ENCODE measurements at places on chromosomes 6 and 20.

- DNase-seq, result no peak
Measured at GRCh38 chr6:118968416-118968815, 33.5 kb upstream of the MCM9 start.

- DNase-seq, result no peak
Measured at GRCh38 chr20:22999756-23000155, 35.4 kb upstream of the SSTR4 start.

GRCh38 chr6:136312975-136313374 is 23.3 kb upstream of the BCLAF1 start:
- DNase-seq, result no peak

GRCh38 chr6:49766762-49767161 is 20.3 kb downstream of the PGK2 start:
- DNase-seq, result no peak

DNA sequence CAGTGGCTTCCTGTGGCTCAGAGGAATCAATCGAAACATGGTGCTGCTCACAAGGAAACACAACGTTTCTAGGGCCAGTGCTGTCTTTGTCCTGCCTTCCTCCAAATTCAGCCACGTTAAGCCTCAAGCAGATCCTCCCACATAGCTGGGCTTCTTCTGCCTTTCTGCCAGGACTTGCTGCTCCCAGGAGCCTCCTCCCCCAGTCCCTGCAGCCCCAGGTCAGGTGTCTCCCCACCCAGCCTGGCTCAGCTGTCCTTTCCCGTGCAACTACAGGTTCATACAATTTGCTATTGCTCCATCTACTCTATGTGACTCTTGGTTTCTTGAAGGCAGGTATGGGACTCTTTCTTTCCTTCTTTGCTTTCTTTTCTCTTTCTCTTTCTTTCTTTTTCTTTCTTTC is 215.3 kb upstream of the RNF24 start:
- no peak for DNase-seq

DNA sequence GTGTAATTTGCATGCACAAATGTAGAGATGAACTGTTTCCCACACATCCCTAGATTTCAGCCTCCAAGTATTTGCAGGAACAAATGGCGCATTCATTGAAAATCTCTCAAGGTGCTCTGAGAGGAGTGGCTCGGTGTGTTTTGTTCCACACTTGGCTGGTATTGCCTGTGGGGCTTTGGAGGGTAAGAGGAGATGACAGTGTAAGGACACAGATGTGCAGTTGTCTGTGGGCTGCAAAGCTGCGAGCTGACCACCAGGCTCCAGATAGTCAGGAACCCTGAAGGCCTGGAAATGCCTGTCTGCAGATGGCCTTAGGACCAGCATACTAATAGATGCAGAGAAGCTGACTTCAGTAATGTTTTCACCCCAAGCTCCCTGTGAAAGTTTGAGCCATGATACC is 57.7 kb upstream of the PBOV1 start:
- no peak for DNase-seq

- DNase-seq, result no peak
Measured at GRCh38 chr20:63120808-63121090, 95.2 kb downstream of the YTHDF1 start.

- DNase-seq, result no peak
Measured at GRCh38 chr6:7431674-7432390, 42.2 kb downstream of the RIOK1 start.

DNA sequence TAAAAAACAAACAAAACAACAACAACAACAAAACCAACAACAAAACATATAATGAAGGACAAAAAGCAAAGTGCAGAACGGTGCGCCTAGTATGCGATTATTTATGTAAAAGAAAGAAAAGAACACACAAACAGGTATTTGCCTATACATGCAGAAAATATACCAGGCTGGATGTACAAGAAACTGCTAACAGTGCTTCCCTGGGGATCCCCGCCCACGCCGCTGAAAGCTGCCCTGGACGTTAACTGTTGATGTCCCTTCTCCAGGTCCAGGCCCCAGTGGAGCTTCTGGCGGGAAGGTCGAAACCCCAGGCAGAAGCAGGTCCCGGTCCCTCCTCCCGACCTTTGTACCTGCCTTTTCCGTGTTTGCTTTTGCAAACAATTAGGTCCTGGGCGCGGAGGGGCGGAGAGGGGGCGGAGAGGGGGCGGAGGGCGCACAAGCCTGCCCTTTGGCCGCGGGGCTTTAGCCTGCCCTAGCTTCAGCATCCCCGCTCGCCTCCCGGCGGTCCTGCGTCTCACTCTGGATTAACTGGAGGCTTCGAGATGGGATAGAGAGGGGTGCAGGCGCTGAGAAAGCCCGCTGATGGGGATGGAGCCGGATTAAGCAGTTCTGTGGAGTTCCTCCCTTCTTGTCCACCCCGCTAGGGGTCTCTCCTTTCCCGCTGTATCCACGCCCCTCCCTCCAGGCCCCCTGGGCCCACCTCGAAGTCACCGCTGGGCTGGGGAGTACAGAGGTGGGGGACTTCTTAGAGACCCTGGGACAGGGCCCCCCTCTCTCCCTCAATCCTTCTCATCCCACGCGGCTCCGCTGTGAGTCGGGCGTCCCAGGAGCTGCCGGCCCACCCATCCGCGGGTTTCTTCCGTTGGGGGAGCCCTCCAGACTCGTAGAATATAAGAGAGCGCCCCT is 8.2 kb upstream of the AHCY start:
- no peak for DNase-seq

GRCh38 chr6:54236984-54237383 is 71.3 kb upstream of the TINAG start:
- DNase-seq, result no peak

DNA sequence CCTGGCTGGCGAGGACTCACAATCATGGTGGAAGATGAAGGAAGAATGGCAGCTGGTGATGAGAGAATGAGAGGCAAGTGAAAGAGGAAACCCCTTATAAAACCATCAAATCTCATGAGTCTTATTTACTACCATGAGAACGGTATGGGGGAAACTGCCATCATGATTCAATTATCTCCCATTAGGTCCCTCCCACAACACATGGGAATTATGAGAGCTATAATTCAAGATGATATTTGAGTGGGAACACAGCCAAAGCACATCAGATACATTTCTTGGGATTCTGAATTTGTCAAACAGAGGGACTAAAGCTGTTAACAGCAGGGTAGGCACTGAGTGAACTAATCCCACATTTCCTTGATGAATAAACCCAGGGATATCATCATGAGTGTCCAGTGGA is 116.2 kb upstream of the PLCB4 start:
- no peak for DNase-seq

DNA sequence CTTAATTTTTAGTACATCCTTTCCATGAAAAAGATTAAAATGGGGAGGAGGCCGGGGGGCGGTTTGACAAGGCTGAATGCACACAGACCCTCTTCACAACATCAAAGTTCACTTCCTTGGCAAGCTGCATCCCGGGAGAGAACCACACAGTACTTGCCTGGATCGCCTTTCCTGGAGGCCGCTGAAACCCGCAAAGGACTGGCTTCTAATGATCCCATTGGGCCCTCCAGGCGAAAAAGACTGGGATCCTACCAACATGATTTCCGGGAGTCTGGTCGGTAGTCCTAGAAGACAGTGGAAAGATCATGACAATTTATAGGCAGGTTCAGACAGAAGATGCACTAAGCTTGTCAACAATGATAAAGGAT is 60.2 kb downstream of the RIPOR2 start:
- no peak for DNase-seq

GRCh38 chr6:159311618-159312017 is 142.4 kb downstream of the FNDC1 start:
- no peak for DNase-seq

DNA sequence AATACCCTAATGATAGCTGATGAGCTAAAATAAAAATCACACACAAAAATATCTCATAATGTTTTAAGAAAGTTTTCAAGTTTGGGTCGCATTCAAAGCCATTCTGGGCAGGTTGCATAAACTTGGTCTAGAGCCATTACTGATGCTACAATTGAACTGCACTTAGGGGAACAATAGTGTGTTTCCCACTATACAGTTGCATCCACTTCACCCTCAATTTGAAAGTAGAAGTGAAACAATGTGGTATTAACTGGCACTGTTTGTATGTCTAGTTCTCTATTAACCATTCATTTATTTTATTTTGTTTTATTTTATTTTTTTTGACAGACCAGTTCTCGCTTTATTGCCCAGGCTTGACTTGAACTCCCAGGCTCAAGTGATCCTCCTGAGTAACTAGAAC is 23.0 kb upstream of the STK38 start:
- DNase-seq, result no peak

- no peak for DNase-seq
Measured at GRCh38 chr6:56474532-56474931, 168.2 kb downstream of the DST start.

- DNase-seq, result no peak
Measured at GRCh38 chr20:36861625-36861874, 14.4 kb upstream of the TLDC2 start.

All from stimulated activated CD8-positive, alpha-beta memory T cell treated with anti-CD3 and anti-CD28 coated beads, Interleukin-15, amount 100 ng/mL, for 24 hours (primary cell).